ENCODE measurements at places on chromosomes 3 and 15.

GRCh38 chr3:130626049-130626448, 109.1 kb downstream of the COL6A6 start:
- no peak for DNase-seq

GRCh38 chr15:40844696-40845030, 815 bp downstream of the SPINT1 start:
- no peak for DNase-seq

GRCh38 chr15:74580538-74581350, 34.9 kb upstream of the CLK3 start:
- no peak for DNase-seq

DNA sequence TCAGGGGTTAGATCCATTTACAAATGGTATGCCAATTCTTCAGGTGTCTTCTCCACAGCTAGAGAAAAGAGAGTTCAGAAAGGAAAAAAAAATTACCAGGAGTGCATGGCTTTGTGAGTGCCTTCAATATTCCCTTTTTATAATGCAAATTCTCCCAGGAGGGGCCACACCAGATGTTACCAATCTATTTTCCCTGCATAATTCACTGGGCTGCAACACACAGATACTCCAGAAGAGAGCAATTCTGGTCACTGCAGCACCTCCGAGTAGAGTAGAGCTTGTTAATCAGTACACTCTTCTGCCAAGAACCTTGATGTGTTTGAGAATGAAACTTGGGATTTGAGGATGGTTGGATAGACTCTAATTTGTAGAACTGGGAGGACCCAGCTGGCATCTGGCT, 80.7 kb upstream of the SPRED1 start:
- no peak for DNase-seq

All from AG04449 (cell line).